ENCODE measurements at places on chromosomes 16 and 17.

GRCh38 chr16:8931859-8932258, 31.8 kb downstream of the USP7 start:
- DNase-seq: peak; percentile 57

DNA sequence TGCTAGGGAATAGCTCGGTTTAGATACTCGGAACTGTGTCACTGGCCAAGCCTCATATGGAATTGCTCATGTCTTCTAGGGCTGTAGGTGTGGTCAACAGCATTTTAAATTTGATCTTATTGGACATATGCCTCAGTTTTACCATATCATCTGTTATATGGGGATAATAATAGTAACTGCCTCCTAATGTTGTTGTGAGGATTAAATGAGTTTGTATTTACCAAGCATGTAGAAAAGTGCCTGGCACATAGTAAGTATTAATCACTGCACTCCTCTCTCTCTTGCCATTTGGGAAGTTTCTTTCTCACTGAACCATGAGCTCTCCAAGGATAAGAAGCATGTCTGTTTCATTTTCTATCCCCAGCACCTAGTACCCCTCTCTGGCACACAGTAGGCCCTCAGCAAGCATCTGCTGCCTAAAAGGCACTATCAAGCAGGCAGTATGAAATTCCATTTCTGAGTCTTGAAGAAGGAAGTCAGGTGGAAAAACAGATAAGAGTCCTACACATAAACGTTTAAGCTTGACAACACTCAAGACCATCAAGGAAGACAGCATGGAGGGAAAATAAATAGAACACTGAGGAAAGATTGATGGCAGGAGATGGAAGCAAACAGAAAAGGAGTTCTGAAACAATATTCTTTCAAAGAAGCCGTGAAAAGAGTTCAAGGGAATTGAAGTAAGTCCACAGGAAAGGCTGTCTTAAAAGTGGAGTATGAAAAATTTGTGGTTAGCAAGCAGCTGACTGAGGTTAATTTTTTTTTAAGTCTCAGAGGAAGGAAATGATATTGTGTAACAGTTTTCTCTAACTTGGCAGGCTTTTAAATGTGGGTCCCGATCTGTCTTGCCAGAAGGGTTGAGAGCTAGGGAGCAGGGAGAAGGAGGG, 2.2 kb upstream of the ATP6V0A1 start:
- DNase-seq: peak; percentile 77

DNA sequence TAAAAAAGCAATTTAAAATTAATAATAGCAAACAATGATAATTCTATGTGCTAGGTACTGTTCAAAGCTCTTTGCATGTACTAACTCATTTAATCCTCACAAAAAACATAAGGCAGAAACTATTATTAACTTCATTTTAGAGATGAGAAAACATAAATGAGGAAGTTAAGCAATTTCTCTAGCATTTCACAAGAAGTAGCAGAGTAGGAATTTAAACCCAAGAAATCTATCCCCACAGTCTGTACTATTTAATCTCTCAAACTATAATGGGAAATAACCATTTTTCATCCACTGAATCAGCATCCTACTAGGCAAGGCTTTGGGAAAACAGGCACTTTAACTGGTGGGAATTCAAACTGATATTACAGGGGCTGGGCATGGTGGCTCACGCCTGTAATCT, 42.2 kb upstream of the INTS2 start:
- DNase-seq: no peak

DNA sequence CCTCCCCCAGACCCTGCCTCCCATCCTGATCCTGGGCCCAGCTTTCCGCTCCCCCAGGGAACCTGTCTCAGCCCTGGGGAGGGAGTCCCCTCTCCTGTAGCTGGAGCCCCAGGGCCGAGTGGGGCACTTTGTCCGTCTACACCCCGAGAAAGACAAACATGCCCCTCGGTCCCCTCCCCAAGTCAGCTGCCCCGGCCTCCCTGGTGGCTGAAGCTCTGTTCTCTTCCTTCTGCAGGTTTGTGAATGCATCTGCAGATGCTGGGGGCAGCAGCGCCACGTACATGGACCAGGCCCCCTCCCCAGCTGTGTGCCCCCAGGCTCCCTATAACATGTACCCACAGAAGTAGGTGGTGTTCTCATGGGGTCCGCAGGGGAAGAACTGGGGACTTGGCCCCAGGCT, 20.8 kb downstream of the STAT5A start:
- no peak for DNase-seq

DNA sequence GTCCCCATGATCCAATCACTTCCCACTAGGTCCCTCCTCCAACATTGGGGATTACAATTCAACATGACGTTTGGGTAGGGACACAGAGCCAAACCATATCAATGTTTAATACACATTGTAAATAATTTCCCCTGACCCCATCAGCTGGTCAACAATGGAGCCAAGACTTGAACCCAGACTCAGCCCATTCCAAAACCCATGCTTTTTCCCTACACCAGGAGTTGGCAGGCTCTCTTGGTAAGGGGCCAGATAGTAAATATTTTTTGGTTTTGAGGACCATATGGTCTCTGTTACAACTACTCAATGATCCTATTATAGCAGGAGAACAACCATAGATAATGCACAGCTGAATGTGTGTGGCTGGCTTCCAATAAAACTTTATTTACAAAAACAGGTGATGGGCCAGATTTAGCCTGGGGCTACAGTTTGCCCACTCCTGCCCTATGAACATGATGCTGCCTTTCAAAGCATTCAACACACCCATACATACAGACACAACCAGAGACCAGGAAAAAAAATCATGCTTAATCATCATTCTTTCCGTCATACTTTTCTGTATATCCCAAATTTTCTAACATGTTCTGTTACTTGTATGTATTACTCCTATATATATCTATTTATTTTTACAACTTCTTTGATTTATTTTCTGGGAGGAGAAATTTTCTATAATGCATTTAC, 22.1 kb upstream of the MSI2 start:
- DNase-seq: no peak

DNA sequence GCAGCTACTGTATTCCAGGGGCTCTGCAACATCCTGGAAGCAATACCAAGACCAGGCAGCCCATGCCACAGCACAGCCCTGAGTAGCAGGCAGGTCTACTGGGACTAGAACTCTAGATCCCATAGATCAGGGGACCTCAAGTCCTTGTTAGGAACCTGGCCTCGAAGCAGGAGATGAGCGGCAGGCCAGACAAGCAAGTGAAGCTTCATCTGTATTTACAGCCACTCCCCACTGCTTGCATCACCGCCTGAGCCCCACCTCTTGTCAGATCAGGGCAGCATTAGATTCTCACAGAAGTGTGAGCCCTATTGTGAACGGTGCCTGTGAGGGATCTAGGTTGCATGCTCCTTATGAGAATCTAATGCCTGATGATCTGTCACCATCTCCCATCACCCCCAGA, 295.7 kb upstream of the TNRC6C start:
- DNase-seq: no peak

DNA sequence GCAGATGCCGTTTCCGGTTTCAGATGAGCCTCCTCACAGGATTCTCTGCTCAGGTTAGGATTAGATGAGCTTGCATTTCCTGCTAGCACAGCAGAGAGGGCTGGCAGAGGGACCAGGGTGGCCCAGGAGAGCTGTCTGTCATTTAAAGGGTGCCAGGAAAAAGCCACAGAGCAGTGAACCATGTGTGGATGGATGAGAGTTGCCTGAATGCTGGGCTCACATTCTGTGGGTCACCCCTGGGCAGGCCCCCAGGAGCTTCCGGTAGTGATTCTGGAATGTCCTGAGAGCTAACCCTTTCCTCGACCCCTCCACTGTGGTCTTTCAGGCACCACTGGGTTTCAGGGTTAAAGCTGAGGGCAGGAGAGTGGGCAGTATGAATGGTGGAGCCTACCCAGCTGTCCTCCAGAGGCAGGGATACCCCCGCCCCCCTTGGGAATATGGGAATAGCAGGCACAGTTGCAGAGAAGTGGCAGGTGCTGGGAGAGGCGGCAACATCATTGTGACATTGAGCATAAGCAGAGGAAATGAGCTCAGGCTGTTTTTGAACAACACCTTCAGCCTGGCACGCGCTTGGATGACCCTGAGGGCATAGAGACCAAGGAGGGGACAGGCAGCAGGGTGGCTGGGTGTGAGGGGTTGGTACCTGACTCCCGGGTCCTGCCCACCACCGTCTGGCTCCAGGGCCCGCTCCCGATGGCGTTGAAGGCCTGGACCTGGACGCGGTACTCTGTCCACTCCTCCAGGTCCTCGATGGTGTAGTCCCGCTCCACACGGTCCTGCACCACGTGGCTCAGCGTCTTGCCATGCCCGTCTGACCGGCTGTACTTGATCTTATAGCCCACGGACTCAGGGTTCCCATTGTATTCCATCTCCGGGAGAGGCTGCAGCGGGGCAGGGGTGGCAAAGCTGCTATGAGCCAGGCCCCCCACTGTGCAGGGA, 83.0 kb upstream of the CDC42EP4 start:
- DNase-seq: no peak

DNA sequence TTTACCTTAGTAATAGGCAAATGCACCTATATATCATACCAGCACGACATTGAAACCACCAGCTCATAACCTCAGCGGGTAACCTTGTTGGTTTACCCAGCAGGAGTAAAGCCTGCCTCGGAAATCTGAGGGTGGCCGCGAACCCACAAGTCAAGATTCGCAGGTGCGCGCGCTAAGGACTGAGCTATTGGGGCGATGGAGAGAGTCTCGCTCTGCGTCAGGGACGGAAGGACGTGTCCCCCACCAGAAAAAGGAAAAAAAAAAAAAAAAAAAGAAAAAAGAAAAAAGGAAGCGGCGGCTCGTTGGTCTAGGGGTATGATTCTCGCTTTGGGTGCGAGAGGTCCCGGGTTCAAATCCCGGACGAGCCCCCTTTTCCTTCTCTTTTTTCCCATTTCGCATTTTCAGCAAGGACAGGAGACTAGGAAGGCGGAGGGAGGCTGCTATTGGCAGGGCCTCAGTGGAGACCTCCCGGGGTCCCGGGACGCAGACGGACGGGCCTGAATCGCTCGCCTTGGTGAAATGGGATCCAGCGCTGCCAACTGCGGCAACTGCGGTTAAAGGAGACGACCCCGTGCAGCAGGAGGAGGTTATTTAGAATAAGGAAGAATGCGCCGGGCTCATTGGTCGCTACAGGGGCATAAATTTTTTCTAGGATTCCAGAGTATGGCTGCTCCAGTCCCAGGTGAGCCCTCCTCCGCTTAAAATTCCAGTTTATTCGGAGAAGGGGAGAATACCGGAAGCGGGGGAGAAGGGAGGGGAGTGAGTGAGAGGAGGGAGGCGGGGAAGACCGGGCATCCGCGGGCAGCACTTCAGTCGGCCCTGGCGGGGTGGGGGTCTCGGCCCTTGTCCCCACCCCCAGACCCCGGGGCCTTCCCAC, at the start of gene OR1F1:
Gene OR1F1 (plus strand): TSS at position 407 of the 877 bp plus-strand sequence.
- peak; percentile 47 for DNase-seq

DNA sequence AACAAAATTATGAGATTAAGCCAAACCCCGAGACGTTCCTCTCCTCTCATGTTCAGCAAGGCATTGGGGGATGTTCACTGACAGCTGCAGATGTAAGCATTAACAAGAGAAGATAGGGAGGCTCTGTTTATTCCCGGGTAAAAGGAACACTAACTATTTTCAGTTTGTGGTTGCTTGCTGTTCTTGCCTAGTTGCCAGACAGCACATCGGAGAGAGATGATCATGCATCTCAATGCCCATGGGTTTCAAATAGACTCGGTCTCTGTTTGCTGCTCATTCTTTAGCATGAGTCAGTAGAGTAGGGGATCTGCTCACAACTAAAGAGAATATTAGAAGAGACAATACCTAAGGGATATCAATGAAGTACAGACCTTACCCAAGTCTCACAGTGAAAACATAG, 78.3 kb downstream of the TMEM100 start:
- DNase-seq: no peak

- peak; percentile 77 for DNase-seq
Observed at GRCh38 chr16:30112197-30113030, 923 bp downstream of the GDPD3 start.

GRCh38 chr16:66927918-66928649, 2.7 kb upstream of the RRAD start:
- no peak for DNase-seq

- no peak for DNase-seq
Observed at GRCh38 chr17:1742371-1743087, at the start of gene SERPINF2. Gene SERPINF2, plus strand, starts transcription at chr17:1742871. Its CDS starts 2,125 bp downstream, at chr17:1744996.

- peak; percentile 76 for DNase-seq
Observed at GRCh38 chr17:2034157-2034556, 4.2 kb downstream of the DPH1 start.

DNA sequence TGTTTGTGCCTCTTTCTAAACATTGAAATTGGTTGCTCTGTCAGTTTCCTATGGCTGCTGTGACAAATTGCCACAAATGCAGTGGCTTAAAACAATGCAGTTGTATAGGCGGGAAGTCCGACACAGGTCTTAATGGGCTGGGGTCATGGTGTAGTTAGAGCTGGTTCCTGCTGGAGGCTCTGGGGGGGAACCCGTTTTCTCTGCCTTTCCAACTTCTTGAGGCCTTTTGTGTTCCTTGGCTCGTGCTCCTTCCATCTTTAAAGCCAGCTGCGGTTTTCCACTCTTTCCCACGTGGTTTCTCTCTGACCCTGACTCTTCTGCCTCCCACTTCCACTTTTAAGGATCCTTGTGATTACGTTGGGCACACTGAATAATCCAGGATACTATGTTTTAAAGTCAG, 12.5 kb downstream of the EPN2 start:
- DNase-seq: no peak

Data from GM03348 (cell line).